Stimulated activated CD4-positive, alpha-beta T cell treated with anti-CD3 and anti-CD28 coated beads, Interleukin-4, amount 100 ng/mL, for 24 hours (primary cell): ENCODE measurements at places on chromosomes 5 and 9.

DNA sequence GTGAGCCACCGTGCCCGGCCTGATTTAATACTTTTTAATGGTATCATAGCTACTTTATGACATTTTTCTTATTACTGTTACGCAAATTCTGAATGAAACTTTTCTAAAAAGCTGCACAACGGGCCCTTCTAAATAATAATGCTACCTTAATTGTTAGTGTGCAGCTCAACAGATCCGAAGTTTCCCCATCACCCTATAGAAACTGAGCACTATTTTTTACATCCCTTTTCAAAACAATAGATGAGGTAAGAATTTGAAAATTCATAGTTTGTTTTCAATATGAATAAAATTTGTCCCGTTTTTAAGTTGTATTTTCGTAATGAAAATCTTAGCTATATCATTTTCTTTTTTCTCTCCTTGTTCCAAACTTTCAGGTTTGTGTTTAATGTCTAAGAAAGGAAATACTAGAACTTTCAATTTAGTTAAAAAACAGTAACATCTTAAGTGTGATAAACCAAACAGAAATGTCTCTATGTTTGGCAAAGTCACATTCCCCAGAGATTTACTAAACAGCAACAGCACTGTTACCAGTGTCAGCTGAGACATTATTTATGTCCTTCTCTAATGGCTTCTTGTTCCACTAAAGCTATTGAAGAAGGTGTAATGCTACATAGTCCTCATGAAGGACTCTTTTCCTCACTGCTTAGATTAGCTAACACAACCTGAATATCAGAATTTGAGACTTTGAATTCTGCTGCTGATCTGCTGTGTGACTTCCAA lies 22.9 kb downstream of the KIF2A start:
- DNase-seq: no peak

DNA sequence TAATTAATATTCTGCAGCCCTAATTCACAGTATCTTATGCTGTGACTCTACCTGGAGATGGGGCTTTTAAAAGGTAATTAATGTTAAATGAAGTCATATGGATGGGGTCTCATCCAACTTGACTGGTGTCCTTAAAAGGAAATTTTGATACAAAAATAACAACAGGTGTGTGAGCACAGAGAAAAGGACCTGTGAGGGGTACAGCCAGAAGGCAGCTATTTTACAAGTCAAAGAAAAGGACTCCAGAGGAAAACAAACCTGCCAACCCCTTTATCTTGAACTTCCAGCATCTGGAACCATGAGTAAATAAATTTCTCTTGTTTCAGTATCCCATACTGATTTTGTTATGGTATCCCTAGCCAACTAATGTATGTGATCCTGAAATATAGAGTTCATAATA lies 250.3 kb downstream of the TMEM232 start:
- no peak for DNase-seq

DNA sequence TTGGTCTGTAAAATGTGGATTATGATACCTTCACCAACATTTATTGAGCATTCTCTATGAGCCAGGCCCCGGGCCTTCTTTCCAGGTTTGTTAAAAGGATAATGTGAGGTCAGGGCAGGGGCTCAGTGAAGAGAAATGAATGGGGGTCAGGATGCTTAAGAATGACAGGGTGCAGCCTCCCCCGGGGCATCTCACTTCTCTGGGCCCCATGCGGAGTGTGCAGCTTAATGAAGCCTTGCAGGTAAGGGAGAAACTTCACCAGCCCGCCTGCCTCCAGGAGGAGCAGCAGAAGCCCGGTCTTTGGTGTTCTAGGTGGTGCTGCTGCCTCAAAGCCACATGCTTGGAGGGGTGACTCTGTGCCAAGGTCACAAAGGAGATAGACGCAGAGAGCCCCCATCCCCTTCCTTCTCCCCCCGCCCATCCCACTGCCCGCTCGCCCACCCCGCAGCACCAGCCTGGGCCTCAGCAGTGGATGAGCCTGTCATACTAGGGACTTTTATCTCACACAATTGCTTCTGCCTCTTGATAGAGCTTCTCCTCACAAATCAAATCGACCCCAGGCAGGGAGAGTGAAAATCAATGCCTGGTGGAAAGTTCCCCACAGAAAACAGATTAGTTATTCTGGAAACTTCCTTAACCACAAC lies 244.8 kb downstream of the PBX3 start:
- DNase-seq: no peak

- no peak for DNase-seq
These were observed 23.7 kb downstream of the IDNK start for GRCh38 chr9:83646500-83647239.

GRCh38 chr5:143536364-143536763 lies 132.9 kb upstream of the NR3C1 start:
- no peak for DNase-seq

DNA sequence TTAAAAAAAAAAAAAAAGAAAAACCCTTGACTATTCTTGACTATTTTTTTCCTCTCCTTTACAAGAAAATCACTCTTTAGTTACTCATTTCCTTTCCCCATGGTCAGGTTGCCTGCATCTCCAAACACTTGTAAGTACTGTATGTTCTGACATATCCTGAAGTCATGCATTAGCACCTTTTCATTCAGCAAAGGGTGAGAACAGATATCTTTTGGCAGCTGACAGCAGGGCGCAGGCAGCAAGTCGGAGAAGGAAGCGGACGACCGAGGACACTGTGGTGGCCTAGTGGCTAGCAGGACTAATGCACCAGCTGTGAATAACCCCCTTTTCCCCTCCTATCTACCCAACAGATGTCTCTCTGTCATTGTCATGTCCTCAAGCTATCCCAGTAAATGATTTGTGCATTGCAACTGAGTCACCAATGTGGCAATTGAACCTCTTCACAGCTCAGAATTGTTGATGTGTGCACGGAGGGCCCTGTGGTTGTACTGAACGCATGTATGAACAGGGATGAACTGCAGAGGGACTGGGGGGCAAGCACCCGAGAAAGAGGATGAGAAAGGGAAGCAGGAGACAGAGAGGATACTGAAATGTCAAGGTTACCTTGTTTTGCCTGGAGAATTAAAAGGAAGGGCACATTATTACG lies 996.0 kb upstream of the ARRDC3 start:
- no peak for DNase-seq
